GM04504 (cell line): ENCODE measurements at places on chromosomes 5 and 9.

DNA sequence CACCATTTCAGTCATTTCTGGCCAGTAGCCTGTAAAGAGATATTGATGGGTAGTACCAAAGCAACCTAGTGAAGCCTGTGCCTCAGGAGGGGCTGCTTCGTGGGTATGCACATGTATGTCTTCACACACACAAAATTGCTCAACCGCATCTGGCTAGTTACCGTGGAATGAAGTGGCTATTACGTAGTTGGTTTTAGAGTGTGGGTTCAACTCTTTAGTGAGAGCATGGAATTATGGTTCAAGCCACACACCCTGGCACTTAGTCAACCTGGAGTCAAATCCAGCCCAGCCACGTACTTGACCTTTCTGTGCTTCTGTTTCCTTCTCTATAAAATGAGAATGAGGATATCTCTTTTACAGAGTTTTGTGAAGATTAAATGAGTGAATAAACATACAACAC lies 174.9 kb downstream of the TTC39B start:
- DNase-seq: no peak

DNA sequence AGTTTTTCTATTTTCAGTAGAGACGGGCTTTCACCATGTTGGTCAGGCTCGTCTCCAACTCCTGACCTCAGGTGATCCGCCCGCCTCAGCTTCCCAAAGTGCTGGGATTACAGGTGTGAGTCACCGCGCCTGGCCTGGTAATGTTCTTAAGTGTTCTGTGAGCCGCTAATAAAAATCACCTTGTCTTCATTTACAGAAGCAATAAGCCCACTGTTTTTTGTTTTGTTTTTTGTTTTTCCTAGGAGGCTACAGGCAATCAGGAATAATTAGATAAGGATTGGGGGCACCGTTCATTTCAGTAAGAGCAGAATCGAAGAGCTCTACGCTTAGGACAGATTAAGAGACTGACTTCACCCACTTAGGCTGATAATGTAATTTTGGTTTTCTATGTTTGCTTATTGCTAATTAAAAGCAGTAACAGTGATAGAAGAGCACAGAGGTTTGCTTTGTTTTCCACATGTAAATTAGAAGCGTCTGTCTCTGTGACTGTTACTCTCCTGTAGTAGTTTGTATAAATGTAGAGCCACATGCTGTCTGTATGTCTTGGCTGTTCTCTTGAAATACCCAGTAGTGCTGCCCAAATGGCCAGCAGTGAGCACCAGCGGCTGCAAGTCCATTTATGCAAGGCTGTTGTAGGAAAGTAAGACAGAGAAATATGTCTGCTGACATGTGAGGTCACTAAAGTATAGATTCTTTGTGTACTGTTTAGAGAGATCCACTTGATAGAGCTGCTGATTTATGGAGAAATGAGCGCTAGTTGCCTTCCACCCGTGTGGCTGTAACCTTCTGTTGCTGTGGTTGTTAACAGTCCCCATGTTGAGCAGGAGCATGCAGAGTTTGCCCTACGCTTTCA lies 30.5 kb downstream of the TRIO start:
- DNase-seq: no peak

DNA sequence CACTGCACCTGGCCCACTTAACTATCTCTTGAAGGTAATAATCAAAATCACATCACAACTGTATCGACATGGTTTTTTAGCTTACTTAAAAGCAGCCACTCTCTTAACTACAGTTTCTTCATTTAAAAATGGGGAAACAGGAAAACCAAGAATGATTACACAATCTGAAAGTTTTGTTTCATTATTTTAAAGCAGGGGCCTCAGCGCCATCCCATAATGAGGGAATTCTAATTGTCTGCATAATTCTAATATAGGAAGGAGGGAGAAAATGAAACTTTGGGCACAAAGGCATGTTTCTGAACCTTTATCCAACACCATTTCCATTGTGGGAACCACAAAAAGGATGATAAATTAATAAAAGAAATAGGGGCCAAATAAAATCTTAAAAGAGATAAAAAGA lies 7.6 kb downstream of the HACD4 start:
- no peak for DNase-seq

GRCh38 chr9:36779582-36779981 lies 206.9 kb downstream of the MELK start:
- DNase-seq: no peak

DNA sequence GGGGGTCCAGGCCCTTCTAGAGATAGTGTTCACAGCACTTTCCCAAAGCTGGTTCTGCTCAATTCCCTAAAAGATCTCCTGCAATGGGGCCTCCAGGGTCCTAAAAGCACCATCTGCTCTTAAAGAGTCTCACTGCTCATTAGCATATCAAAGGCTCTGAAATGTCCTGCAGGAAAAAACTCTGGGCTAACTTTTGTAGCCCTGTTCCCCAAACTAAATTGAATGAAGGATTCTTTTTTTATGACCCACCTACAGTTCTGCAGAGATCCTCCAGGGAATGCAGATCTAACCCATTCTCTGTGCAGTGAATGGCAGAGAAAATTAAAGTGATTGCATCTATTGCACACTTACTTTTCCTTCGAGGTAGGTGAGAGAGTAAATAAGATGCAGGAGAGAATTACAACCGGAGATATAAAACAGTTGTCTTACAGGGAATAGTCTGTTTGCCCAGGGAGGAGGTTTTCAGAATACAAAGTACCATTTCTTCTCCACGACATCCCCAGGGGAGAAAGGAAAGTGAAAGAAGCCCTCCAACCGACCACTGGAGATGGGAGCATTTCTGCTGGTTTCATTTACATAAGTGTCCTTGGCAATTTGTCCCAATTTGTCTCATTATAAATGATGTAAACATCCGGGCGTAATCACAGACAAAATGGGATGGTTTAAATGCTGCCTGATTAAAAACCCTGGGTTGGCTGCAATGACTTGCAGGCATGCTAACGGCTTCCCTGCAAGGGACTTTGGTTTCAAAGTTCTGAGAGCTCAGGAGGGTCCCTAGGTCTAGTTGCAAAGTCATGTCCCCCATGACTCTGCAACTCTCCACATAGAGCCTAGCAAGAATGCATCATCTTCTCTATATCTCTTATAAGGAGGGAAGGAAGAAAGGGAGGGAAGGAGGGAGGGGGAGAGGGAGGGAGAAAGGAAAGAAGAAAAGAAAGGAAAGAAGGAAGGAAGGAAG lies 114.0 kb downstream of the KCNIP1 start:
- DNase-seq: no peak

GRCh38 chr9:79663300-79663699 lies 91.5 kb downstream of the TLE4 start:
- no peak for DNase-seq

DNA sequence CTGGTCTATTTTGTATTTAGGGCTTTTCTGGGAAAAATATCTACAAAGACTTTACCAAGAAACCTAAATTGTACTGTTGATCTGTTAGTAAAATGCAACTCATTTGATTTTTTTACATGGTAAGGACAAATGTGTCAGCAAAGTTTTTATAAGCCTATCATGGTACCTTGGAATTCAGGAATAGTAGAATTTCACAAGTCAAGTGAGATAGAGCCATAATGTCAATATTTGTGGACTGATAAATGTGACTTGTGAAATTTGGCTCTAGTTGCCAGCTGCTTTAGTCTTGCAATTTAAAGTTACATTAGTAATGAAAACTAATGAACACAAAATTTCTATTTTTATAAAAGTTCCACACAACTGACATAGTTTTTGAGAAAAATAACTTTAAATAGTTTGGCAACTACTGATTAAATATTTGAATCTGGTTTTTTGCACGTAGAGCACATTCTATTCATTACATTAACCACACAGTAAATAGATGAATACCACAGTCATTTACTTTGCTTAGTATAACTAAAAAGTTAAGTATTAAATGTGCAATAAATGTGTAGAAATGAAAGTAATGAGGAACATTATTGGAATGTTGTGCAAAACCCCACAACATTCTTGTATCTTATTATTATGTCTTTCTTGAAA lies 41.2 kb upstream of the RIOK2 start:
- DNase-seq: peak; percentile 8

- no peak for DNase-seq
These were observed 23.4 kb upstream of the BARX1 start for GRCh38 chr9:93978551-93978950.

DNA sequence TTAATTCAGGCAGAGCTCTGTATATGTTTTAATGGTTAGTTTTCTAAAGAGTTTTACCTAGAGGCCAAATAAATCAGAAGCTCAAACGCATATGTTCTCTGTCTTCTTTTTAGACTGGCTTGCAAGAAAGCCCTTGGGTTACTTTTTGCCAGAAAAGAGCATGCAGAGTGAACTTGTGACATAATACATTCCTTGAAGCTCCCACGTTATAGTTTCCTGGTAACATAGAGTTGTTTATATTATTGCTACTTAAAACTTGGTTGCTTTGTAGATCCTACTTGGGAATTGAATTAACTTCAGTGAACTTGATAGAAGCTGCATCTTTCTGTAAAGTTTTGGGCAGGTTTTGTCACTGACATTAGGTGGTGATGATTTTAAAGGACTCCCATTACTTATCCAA lies 102.9 kb downstream of the C9orf152 start:
- no peak for DNase-seq

DNA sequence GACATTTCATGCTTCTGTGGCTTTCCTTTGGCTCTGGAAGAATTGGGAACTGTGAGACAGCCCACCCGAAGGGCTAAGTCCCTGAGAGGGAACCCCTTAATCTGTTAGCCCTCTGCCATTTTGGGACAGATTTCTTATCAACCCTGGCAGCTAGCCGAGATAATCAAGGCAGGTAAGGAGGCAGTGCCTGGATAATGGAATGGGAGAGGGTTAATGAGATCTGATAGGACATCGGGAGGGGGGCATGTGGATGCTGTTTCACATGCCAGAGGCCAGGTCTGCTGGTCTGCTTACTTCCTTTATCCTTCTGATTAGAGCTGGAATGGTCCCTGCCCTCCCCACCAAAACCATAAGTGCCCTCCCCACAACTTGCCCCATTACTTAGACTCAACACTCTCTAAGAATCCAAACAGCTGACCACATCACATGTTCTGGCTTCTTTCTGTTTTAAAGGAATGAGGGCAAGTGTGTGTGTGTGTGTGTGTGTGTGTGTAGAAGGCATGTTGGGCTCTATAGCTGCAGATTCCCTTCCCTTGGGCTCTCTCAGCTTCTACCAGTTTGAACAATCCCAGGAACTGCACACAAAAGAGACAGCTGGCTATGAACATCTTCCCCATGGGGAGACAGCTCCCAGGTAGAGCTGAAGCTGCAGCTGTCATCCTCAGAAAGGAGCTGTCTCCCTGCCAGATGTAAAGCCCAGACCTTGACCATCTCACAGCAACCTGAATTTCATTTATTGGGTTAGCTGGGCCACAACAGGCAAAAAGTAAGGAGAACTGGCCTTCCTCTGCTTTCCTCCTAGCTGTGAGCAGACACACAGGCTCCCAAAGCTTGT lies 221.3 kb downstream of the PIK3R1 start:
- DNase-seq: no peak
